ENCODE measurements at places on chromosomes 3 and 15.

DNA sequence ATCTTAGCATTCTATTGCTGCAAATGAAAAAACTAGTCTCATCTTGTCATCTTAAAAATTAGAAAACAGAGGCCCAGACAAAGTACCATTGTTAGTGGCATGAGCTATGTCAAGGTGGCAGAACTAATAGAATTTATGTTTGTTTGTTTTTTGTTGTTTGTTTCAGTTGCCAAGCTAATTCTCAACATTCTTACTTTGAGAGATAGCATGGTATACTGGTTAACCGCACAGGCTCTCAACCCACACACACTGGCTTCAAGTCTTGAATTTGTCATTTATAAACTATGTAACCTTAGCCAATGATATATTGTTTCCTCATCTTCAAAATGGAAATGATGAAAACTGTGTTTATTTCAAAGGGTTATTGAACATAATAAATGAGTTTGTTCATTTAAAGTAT is 367.6 kb upstream of the PLSCR5 start:
- no peak for DNase-seq

DNA sequence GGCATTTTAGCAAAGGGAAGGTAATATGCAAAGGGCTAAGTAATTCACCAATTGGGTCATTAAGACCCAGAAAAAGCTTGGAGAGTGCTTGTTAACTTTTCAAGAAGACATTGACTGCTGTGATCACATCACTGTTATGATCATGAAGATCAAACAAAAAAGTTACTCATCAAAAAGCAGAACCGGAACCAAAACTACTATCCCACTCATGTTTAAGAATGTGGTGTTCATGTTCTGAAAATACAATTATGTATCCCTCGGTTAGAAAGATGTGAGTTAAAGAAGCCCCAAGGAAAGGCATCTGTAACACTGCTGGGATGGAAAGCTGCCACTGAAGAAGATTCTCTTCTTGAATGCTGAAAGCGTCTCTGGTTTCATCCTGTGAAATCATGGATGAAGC is 32.6 kb downstream of the BBX start:
- no peak for DNase-seq

- no peak for DNase-seq
Measured at GRCh38 chr15:34084086-34084485, 17.6 kb downstream of the EMC7 start.

GRCh38 chr3:131702146-131702545 is 199.4 kb upstream of the MRPL3 start:
- DNase-seq, result no peak

- peak; percentile 74 for DNase-seq
Measured at GRCh38 chr3:80696280-80696679, 928.5 kb upstream of the ROBO1 start.

GRCh38 chr15:28132524-28133275 is 33.6 kb upstream of the OCA2 start:
- no peak for DNase-seq

DNA sequence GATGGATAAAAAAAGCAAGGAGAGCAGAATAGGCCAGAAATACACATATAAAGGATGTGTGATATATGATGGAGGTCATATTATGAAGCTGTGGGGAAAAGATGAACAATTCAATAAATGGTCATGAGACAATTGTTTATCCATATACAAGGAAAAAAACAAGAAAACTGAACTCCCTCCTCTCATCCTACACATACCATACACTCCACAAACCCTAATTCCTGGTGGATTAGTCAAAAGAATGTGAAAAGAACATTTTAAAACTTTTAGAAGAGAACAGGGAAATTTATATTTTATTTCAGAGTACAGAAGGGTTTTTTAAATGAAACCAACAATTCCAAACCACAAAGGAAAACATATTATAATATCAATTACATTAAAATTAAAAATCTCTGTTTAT is 34.5 kb upstream of the NR2E3 start:
- DNase-seq, result no peak

DNA sequence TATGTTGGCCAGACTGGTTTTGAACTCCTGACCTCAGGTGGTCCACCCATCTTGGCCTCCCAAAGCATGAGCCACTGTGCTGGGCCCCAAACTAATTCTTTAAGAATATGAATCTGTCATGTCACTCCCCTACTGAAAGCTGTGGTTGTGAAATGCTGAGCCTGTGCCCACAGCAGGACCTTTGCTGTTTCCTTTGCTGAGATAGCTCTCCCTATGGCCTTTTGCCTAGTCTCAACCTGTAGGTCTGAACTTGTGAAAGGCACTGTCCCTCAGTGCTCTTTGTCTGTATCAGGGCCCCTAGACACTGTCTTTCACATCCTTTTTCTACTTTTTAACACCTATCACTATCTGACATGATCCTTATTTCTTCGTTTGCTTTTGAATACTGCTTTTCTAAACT is 62.7 kb upstream of the CCR4 start:
- DNase-seq, result no peak

GRCh38 chr3:55965776-55966175 is 478.7 kb upstream of the WNT5A start:
- DNase-seq, result no peak

- no peak for DNase-seq
Measured at GRCh38 chr3:50806806-50807205, 132.1 kb downstream of the DOCK3 start.

- DNase-seq, result no peak
Measured at GRCh38 chr3:123139522-123139921, 62.2 kb upstream of the SEC22A start.

DNA sequence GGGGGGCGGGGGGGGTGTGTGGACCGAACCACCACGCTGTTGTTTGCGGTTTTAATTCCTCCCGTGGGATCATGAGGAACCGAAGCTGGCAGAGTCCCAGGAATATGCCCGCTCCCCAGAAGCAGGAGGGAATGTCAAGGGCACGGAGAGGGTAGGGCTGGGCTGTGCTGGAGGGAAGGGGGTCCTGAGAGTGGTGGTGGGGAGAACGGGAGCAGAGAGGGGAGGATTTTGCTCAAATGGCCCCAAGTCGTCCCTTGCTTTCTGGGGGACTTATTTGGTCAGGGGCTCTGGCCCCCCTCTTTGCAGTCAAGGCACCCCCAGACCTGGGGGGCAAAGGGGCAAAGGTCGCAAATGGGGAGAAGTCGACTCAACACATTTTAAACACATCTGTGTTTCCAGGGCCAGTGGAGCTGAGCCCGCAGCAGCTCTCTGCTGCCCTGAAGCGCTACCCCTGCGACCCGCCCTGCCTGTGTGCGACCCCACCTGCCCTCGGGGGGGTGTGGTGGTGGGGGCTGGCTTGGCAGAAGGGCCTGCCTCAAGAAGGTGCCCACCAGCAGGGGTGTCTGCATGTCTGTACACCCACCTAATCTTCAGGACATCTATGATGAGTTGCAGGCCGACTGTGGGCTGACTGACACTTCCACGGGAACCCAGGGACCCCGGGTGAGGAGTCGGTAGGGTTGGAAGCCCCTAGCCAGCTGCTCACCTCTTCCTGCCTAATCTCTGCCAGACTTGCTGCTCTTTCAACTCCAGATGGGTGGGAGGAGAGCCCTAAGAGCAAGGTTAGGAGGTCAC is 602 bp upstream of the ATP2B2 start:
- no peak for DNase-seq

GRCh38 chr3:136547293-136547692 is 204.9 kb downstream of the STAG1 start:
- no peak for DNase-seq

DNA sequence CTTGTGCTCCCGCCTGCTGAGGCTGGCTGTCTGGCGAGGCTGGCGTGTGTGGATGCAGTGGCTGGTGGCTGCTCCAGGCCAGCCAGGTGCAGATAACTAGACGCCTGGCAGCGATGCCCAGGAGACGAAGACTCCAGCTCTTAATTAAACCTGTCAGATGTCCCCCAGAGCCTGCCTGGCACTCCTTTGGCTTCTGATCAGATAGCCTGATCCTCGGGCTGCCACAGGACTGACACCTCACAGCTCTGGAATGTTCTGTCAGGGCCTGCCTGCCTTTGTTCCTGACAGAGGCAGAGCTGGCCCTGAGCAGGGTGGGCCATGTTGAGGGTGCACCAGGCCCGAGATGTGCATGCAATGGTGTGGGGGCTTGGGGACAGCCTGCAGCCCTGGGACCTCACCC is 36.5 kb downstream of the PLXNA1 start:
- no peak for DNase-seq

DNA sequence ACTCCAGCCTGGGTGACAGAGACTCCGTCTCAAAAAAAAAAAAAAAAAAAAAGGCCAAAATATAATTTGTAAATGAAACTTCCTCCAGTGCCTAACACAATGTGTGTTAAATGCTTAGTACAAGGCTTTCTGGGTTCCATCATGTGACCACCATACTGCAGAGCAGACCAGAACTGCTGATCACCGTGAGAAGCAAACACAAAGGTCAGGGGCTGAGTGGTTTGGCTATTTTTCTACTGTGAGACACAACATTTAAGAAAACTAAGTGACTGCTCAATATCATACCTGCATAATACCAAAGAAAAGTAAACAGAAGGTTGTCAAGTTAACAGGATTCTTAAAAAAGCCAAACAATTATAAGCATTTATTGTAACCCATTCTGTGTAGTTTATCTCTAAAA is 13.2 kb downstream of the ABCC5 start:
- no peak for DNase-seq

Data from NCI-H510A treated with DMSO at 0.1 percent for 48 hours (cell line).